Fibroblast of pulmonary artery (primary cell): ENCODE measurements at places on chromosomes 2 and 18.

DNA sequence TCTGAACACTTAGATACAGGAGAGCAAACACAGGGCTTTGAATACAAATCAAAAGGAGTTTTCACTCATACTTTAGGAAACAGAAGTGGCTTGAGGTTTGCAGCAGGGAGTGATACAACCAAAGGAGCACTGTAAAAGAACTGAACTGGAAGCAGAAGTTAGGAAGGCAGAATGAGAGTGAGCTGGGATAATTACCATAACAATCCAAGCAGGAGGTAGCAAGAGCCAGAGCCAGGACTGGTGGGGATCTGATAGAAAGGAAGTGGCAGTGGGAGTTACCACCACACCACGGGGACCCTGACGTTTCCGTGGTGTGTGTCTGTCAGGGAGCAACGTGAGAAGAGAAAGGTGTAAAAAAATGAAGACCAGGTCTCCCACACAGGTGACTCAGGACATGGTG lies 81.3 kb upstream of the EPB41L3 start:
- DNase-seq: no peak

GRCh38 chr18:80254971-80255500 lies 7.7 kb upstream of the PARD6G start:
- no peak for DNase-seq

GRCh38 chr2:127128445-127128904 lies 21.5 kb upstream of the BIN1 start:
- no peak for DNase-seq

DNA sequence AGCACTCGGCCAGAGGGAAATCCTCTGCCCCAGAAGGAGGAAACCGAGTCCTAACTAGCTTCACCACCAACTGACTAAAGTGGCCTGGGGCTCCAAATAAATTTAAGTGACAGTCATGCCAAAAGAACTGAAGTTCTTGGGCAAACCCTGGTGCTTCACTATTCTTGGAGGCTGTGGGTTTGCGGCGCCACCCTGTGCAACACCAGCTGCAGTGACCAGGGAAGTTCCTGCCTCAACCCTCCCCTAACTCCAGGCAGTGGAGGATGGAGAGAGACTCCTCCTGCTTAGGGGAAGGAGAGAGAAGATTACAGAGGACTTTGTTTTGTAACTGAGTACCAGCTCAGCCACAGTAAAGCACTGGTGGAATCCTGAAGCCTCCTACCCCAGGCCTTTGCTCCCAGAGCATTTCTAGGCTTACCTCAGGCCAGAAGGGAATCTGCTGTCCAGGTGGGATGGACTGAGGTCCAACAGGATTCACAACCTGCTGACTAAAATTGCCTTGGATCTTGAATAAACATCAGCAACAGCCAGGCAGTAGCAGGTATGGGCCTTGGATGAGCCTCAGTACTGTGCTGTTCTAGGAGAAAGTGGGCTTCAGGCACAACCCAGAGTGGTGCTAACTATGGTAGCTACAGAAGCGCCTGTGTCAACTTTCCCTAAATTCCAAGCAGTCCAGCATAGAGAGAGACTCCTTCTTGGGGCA lies 29.4 kb upstream of the BMP10 start:
- peak; percentile 18 for DNase-seq

DNA sequence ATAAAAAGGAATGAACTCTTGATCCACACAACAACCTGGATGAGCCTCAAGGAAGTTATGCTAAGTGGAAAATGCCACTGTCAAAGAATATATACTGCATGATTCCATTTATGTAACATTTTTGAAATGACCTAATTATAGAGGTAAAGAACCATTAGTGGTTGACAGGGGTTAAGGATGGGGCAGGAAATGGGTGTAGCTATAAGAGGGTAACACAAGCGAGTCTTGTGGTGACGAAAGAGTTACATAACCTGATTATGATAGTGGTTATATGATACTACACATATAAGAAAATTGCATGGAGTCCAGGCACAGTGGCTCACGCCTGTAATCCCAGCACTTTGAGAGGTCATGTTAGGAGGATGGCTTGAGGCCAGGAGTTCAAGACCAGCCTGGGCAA lies 346.6 kb upstream of the PKDCC start:
- DNase-seq: no peak

DNA sequence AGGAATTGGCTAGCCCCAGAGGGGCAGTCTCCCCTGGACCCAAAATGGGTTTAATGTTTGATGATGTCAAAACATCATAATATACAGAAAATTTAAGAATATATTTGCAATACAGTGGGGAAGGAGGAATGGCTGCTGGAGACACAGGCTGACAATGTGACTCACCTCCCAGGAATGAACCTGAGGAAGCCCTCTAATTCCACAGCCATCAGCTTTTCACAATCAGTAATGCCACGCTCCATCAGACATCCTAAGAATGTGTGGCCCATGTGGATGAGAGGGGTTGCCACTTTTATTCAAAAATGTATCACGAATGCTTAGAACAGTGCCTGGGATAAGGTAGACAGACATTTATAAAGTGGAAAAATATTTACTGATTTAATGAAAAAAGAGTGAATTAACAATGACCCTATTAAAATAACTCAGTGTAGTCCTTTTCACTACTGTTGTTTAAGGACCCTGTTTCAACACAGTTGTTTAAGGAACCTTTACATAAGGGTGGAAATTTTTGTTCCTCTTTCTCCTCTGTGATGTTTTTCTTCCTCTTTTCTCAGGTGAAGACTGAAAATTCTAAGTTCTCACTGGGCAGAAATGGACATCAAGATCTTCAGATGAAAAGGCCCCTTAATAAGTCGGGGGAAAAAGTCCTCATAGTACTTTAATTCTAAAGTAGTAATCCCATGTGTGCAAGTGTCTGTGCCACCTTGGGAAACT lies 17.5 kb upstream of the TMEM163 start:
- DNase-seq: peak; percentile 89

GRCh38 chr2:226431288-226431948 lies 368.2 kb downstream of the IRS1 start:
- peak; percentile 71 for DNase-seq

- no peak for DNase-seq
Measured at GRCh38 chr2:226836548-226836885, 663 bp downstream of the RHBDD1 start.

- no peak for DNase-seq
Measured at GRCh38 chr2:238313289-238313990, 6.9 kb upstream of the TRAF3IP1 start.

DNA sequence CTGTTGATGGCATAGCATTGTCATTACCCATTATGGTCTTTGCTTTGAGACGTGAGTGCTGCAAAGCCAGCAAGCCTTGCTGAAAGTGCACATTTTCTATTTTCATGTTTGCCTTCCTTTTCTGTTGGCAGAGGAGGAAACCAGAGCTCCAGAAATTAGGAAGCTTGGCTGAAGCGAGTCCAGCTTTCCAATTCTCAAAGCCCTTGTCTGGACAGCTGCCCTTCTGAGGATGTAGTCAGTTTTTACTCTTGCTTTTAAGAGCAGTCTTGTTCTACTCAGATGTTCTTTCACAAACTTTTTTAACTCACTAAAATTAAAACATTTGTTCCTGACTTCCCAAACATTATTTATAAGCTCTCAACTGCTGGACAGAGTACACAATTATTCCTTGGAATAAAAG lies 93.8 kb downstream of the ICOS start:
- no peak for DNase-seq

- no peak for DNase-seq
Measured at GRCh38 chr18:45817543-45817942, 7.9 kb upstream of the SIGLEC15 start.

DNA sequence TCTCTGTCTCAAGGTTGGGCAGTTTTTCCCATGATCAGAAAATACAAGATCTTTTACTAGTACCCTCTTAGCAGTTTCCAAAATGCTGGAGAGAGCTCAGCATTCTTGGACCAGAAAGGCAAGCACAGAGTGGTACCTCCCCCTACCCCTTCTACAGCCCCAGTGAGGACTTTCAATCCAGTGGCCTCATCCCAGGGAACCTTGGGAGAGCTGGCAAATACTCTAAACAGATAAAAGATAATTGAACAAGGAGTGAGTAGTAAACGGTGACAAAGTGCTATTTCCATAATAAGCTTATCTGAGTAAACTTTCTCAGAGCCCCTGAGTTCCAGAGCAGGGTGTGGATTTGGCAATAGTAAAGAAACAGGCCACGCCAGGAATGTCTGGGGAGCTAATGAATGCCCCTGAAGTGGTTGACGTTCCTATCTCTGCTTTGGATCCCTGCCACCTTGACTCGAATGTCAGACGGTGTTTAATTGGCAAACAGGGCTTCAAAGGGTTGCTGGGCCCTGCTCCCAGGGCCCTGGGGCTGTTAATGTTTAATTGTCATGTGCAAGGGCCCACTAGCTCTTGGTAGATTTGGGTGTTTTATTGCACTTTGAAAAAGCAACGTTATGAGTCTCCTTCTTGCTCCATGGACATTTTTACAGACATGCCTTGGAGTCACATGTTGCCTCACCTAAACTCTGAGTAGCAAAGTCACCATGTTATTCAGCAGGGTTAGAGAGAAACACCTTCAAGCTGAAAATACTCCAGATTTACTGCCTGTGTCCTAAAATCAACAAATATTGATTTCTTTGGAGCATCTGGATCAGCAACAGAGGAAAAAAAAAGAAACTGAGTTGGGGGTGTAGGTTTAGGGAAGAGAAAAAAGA lies 239.9 kb downstream of the CYRIA start:
- DNase-seq: no peak

- DNase-seq: no peak
Measured at GRCh38 chr2:210662560-210662959, 106.2 kb downstream of the CPS1 start.

GRCh38 chr18:46462523-46462922 lies 194.5 kb downstream of the LOXHD1 start:
- DNase-seq: no peak

GRCh38 chr2:179106676-179107428 lies 56.9 kb upstream of the CCDC141 start:
- peak; percentile 99 for DNase-seq

DNA sequence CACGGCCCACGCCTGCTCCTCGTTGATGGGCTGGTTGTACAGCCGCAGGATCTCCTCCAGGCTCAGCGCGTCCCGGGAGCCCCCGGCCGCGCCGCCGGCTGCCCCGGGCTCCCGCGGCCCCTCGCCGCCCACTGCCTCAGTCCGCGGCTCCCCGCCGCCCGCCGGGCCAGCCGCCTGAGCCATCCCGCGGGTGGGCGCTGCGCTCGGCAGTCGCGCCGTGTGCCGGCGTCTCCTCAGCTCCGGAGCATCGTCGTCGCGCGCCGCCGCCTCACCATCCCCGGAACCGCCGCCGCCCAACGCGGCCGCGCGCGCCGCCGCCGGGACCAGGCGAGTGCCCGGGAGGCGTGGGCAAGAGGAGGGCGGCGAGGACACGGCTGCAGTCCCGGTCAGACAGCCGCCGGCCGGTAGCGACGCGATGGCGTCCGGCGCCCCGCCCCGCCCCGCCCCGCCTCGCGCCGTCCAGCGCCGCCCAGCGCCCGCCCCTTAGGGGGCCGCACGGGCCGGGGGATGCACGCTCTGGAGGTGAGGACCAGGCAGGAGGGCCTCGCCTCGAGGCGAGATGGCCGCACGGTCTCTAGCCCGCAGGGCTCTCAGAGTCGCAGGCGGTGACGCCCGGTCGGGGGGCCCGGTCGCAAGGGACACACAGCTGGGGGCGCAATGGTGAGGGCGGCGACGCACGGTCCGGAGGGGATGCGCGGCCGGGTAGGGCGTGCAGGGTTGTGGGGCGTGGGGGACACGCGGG lies at the start of gene SPIRE1:
TSS of gene SPIRE1 (minus strand) at position 424 of the 742 bp plus-strand sequence. CDS start at position 183, 241 bp downstream.
- peak; percentile 53 for DNase-seq

DNA sequence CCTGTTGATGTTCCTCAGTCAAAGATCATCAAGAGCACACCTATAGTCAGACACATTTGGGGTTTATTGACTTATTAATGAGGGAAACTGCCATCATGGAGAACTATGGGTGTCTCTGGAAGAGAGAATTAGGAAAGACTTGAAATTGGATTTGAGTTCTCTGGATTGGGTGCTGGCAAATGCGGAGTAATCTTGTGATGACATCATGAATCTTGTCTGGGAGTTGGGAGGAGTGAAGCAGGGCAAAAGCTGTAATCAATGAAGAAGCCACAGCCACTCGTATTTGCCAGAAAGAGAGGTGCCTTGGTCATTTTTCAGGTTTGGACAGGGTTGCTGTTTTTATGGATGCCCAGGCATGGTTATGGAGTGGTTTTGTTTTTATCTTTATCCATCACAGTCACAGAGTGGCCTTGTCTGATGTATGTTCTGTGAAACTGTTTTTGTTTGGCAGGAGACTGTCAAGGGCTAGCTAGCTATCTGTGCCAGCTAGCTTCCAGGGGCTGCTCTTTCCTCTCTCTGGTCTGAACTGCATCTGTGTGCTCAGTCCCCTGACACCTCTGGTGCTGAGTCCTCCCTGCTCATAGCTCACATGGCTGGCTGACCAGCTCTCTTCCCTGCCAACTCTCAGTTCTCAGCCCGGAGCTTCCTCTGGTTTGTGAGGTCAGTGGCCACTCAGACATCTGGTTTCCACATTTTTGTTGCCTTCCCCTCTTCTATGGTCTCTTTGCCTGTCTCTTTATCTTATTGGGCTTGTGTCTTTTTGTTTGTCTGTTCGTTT lies 193.4 kb upstream of the RMP24 start:
- no peak for DNase-seq

GRCh38 chr18:58544179-58544578 lies 84.7 kb downstream of the ALPK2 start:
- DNase-seq: no peak

GRCh38 chr18:47898696-47899095 lies 31.8 kb downstream of the SMAD2 start:
- peak; percentile 43 for DNase-seq

DNA sequence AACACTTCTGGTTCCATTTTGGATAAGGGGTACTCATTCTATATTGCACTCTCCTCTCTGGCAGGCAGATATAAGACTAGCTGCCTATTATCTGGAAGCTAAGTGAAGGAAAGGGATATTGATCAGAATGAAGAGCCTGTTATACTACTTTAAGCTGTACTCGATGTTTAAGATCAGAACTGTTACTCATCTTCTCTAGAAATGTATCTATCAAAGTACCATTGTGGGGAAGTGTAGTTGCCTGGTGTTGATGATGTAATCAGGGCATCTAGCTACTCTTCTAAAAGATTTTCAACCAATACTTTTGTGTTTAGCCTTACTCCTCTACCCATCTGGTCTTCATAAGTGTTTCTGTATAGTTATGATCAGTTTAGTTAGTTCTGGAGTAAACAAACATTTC lies 5.8 kb downstream of the CAMKMT start:
- DNase-seq: no peak

- peak; percentile 54 for DNase-seq
Measured at GRCh38 chr2:100588071-100588786, 25.4 kb downstream of the PDCL3 start.

DNA sequence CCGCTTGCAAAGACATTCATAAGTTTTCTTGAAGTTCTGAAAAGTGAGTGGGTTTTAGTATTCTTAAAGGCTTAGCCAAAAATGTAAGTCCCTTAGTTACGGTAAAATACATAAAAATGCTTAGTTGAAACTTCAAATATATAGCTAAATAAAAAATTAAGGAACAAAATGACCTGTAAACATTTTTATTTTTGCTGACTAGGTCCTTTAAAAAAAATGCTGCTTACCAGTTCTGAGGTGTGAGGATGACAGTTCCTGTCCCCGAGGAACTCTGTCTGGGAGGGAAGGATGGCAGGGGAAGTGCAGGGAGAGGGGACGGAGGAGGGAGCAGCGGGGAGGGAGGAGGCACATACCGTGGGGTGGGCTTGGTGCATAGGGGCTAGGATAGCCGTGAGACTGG lies 102.8 kb upstream of the BCL2L11 start:
- no peak for DNase-seq
